ENCODE measurements at places on chromosomes 5 and 9.

DNA sequence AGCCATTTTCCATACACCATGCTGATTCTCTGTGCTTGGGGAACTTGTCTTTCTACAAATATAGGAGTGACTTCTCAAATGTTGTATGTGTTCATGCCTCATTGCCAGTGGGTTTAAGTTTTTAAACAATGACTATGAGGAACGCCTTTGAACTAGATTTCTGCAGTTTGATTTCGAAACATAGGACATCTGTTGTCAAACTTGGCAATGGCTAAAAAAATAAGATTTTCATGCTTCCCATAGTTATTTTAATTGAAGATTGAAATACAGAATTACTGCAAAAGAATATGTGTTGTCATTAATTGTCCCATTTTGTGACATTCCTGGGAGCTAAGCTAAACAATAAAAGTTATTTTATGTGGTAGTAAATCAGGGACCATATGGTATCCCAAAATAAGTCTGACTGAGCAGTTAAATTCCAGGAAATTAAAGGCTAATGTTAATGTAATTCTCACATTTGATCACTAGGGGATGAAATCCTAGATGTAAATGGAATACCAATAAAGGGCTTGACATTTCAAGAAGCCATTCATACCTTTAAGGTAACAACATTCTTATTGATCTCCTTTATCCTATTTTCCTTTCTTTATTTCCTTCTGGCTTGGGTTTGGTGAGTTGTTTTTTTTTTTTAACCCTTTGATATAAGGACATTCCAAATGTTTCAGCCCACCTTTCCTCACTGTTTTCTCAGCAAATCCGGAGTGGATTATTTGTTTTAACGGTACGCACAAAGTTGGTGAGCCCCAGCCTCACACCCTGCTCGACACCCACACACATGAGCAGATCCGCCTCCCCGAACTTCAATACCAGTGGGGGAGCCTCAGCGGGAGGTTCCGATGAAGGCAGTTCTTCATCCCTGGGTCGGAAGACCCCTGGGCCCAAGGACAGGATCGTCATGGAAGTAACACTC lies 116.7 kb downstream of the GOLPH3 start:
- DNase-seq = no peak

DNA sequence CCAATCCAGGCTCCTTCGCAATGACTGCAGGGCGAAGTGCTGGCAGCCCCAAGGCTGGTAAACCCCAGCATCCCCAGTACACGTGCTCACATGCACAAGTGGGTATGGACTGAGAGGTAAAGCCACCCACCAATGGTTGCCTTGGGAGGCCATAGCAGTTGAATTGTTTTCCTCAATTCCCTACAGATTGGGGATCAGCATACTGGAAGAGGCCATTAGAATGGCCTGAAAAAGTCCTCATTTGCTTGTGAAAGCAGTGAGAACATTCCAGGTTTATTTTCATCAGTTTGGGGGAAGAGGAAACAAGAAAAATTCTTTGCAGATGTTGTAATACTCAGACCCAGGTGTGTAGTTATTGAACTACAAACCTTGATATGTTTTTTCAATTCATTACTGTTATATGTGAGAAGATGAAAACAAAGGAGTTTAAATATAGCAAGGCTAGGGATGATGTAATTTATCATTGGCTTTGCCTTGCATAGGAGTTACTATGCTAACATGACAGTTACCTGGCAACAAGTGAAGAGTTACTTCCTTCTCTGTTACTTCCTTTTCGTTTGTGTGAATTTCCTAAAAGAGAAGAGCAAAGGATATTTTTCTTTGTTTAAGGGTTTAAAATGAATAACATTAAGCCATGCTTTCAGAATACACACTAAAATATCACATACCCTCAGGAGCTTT lies 36.4 kb downstream of the MTMR12 start:
- DNase-seq = no peak

DNA sequence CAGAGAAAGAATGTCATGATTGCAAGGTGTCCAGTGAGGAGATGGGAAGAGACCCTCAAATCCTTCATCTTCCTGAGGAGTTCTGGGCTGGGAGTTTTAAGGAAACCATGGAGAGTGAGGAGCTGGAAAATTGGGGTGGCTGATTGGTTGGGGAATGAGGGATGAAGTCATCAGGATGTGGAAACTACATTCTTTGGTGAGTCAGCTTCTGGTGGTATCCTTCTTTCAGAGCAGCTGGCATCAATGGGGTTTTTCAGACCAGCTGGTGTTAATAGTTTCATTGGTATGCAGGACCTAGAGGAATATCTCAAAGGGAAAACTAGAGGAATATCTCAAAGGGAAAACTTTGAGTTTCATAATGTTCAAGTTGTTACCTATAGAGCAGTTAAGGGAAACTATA lies 45.2 kb downstream of the RNF180 start:
- no peak for DNase-seq

DNA sequence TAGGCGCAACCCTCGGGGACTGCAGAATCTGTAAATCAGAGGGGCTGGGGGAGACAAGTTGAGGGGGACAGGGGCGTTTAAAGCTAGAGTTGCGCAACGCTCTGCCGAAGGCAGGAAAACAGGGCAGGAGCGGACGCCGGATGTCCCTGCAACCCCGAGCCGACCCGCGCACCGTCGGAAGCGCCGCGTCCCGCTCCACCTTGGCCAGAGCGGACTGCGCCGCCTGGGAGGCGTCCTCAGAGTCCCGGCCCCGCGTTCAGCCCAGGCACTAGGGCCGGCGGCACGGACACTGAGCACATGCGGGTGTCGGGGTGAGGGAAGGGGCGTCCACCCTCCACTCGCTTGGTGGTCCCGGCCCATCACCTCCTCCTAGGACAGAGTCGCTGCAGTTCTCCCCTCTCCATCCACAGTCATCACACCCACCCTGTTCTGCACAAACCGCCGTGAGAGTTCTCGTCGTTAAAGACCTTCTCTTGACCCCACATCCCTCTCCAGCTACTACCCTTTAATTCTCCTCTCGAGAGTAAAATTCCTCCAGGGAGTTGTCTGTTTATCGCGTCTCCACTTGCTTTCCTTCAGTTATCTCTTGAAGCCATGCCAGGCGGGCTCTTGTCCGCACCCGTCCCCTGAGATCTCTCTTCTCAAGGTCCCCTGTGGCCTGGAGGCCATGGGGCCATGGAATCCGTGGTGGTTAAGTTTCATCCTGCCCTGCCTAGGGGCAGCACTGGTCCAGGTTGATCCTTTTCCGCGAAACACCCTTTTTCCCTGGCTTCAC lies 796 bp upstream of the PDLIM7 start:
- no peak for DNase-seq

DNA sequence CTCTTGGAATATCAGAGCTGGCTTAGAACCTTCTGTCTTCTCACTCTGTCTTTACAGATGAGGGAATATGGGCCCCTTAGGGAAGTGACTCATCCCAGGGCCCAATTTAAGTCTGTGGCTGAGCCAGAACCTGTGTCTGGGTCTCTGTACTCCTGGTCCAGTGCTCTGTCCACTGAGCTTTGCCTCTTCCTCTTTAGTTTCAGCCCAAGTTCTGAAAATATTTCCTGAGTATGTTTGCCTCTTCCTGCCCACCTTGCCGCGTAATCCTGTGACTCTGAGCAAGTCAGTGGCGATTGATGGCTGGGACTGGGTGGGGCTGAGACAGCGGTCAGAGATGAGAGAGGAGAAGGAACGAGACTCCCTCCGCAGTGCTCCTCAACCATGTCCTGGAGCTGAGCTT lies 7.8 kb downstream of the IER5L start:
- no peak for DNase-seq

DNA sequence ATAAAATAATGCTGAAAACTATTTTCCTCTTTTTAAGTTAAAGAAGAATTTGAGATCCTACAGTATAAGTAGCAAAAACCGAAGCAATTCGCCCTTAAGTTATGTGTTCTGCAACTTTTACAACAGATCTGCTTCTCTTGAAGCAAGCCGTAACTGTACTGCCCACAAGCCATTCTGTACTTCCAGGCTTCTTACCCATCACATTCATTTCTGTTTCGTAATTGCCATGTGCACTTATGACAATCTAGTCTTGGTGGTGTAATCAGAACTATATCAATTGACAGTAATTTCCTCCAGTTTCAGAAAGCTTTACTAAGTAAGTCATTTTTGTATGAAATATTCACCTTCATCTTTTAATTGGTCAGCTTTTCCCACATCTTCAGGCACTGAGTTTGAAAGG lies 13.8 kb downstream of the SGTB start:
- no peak for DNase-seq

- peak; percentile 36 for DNase-seq
These were observed 75.6 kb downstream of the ST8SIA4 start for GRCh38 chr5:100827481-100827889.

GRCh38 chr9:36986468-36987408 lies 47.3 kb downstream of the PAX5 start:
- no peak for DNase-seq

DNA sequence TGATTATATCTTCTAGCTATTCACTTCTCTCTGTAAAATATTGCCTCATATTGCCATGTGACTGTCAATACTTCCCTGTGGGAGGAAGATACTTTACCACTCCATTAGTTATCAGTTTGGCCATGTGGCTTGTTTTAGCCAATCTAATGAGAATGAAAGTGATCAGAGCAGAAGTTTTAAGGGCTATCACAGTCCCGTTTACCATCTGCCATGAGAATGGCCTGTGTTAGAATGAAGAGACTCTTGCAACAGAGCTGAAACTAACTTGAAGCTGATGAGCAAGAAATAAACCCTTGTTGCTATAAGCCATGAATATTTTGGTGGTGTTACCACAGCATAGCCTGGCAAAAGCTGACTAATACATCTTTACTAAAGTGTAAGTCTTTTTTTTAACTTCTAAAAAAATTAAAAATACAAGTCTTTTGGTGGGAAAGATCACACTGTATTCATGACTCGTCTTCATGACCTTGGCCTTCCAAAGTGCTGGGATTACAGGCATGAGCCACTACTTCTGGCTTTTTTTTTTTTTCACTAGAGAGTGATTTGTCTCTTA lies 68.0 kb upstream of the CTNNA1 start:
- no peak for DNase-seq

GRCh38 chr5:173513521-173513991 lies 102.9 kb downstream of the BOD1 start:
- no peak for DNase-seq

DNA sequence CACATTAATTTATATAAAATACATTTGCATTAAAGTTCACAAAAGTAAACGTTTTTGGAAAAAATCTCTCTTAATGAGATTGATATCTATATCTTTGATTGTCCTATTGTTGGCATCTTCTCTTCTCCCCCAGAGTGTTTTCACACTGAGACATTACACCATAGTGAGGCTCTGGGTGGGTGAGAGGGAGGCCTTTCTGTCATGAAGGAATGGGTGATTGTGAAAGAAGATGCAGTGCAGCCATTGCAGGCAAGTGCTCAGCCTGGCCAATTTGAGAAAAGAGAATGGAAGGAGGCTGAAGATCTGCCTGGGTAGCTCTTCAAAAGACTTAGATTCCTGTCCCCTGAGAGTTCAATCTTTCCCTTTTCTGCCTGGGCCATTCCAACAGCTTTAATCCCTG lies 140.8 kb downstream of the SLC12A2 start:
- DNase-seq = no peak

DNA sequence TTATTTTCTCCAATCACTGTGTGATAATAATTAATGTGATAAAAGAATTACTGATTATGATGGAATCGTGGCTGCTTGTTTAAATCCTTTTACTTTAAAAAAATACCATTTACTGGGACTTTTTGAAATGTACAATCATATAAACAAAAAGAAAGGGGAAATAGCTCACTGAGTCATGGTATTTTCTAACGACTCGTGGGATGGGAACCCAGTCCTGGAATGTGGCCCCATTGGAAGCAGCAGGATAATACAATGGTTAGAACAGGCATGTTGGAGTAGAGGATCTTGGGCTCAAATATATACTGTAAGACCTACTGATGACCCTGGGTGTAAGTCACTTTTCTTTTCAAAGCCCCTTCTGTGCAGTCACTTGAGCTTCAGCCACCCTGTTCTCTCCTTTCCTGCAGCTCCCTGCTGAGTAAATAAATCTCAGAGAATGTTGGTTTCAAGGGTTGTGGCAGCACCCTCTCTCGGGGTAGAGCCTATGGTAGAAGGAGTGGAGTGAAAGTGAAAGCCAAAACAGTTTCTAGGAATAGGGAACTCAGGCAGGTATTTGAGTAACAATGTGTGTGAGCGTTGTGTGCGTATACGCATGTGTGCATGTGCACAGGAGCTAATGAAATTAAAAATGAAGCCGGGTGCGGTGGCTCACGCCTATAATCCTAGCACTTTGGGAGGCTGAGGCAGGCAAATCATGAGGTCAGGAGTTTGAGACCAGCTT lies 40.8 kb upstream of the LARP1 start:
- DNase-seq = no peak

DNA sequence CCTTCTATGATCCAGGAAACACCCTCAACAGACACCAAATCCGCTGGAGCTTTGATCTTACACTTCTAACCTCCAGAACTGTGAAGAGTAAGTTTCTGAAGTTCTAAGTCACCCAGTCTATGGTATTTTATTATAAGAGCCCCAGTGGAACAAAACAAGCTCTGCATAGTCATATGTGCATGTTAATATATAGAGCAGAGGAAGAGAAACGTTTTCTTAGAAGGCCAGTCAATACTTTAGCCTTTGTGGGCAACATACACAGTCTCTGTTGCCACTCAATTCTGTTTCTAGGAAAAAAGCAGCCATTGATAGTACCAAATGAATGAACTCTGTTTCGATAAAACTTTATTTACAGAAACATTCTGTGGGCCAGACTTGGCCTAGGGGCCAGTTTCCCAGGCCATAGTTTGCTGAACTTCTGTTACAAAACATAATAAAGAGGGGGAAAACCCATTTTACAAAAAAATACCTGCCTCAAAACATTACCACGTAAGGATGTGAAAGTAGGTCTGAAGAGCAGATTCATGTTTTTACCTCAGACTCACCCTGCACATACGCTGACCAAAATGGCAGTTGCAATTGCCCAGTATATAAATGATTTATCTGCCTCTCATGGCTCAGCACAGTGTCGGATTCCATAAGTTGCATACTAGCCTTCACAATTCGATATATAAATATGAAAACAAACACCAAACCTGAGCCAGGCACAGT lies 350.5 kb downstream of the SLIT3 start:
- DNase-seq = no peak

DNA sequence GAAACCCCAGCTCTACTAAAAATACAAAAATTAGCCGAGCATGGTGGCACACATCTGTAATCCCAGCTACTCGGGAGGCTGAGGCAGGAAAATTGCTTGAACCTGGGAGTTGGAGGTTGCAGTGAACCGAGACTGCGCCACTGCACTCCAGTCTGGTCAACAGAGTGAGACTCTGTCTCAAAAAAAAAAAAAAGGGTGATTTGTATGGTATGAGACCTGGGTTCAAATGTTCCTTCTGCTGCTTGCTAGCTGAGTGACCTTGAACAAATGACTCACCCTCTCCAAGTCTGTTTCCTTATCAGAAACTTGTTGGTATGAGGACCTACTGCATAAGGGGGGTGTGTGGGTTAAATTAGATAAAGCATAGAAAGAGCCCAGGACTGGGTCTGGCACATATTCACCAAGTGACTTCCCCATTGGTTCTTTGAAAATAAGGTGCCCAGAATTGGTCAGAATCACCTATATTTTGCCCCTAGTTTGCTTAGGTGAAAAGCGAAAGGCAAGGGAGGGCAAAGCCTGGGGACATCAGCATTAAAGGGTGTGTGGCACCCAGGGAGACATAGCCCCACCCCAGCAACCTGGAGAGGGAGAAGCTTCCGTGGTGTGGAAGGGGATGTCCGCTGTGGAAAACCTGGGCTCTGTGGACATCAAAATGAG lies 9.9 kb downstream of the SLC25A25 start:
- no peak for DNase-seq

All from NCI-H1436 (cell line).